Activated T-helper 1 cell treated with anti-CD3 and anti-CD28 coated beads, Interleukin-12 subunit alpha, Interleukin-12 subunit beta, Interleukin-2, Interleukin-4 antibody, amounts not matched to agents 30 ng/mL and 10 ng/mL and 1 ng/mL, durations not matched to agents 14 hours and 24 hours and 36 hours (primary cell): ENCODE measurements at places on chromosomes 2 and 18. TPM values are rescaled to one million over a fixed set of nuclear protein-coding genes. Genes with fewer than 3 reads are reported as not detected.

GRCh38 chr2:42043789-42044394 lies 3.9 kb upstream of the PKDCC start:
- DNase-seq: no peak

- DNase-seq: no peak
These were observed 86.3 kb downstream of the SPIRE1 start for GRCh38 chr18:12571630-12572029.

- DNase-seq: no peak
These were observed 1.1 kb downstream of the LRATD1 start for GRCh38 chr2:14633461-14634181.

DNA sequence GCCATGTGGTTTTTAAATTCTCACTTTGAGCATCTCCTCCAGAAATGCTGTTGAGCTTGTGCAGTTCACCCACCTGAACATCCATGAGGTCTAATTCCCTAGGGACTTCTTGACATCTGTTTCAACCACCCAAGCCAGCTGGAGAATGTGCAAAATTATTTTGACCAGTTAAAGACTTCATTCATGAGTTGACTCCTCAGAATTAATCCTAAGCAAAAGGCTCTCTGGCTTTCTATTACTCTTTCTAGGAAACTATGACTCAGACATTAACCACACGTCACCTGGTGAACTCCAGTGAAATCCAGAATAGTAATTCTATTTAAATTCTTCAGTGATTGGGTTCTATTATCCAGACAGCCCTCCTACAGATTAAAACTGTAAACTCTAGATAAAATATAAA lies 247.5 kb downstream of the NBAS start:
- DNase-seq: no peak

GRCh38 chr2:211085056-211085680 lies 528.8 kb downstream of the CPS1 start:
- no peak for DNase-seq

DNA sequence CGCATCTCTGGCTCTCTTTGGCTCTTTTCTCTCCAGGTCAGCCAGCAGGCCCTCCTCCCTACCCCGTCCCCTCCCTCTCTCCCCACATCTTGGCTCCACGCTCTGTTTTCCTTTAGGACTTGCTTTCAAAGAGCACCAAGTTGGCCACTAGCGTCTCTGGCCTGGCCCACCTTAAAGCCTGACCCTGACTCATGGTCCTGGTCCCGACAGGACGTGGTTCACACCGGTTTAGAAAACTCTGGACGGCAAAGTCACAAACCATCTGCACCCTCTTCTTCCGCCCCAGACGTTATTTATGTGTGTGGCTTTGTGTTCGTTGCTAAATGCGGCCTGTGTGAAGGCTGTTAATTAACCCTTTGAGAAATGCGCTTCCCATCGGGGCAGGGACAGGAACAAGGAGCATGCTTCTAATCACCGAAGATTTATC lies 169.0 kb upstream of the HAAO start:
- DNase-seq: no peak

DNA sequence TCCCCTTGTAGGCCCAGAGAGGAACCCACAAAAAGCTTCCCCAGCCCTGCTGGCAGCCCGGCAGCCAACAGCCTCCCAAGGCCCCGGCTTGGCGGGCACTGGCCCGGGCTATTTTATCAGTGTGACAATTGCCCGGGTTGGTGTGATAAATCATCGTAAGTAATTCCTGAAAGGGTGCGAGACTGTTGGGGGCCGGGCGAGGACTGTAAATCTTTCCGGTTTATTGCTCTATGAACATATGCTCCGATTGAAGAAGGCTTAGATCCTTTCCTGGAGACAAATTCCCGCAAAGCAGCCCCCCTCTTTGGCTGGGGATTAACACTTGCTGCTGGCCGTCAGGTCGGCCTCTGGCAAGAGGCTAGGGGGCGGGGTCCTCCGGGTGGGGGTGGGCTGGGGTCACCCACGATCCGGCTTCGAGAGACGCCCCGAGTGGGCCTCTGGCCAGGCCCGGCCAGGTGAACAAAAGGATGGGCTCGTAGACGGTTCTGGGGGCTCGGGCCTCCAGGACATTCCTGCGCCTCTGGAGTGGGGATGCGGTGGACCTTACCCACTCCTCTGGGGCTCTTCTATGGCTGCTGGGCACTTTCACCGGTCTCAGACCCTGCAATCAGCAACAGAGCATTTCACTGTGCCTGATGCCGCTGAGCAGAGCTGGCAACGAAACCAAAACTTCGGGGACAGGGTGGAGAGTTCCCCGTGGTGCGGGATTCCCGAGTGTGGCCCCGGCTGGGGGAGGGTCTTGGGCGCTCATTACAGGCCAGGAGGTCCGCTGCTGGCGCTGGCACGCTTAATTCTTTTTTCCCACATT lies 2.0 kb downstream of the HOXD3 start:
- no peak for DNase-seq

DNA sequence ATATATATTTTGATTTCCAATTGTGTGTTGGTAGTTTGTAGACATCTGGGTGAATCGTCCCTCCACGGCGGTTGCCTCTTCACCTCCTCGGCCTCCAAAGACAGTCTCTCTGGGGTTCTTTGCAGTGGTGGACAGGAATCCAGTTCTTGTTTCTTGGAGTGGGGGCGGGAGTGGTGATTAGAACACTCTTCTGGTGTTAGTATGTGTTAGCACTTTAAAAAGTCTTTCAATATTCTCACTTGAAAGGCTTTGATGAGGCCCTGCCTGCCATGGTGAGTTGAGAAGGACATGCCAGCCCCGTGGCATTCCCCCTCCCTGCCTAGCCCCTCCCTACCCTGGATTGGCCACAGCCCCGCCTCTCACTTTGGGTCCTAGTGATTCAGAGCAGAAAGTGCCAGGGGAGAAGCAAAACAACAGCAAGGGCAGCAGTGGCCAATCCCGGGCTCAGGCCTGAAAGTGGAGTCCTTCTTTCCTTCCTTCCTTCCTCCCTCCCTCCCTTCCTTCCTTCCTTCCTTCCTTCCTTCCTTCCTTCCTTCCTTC lies 316.8 kb upstream of the HS6ST1 start:
- no peak for DNase-seq

- no peak for DNase-seq
These were observed 27.6 kb upstream of the STAT1 start for GRCh38 chr2:191041418-191042161.

DNA sequence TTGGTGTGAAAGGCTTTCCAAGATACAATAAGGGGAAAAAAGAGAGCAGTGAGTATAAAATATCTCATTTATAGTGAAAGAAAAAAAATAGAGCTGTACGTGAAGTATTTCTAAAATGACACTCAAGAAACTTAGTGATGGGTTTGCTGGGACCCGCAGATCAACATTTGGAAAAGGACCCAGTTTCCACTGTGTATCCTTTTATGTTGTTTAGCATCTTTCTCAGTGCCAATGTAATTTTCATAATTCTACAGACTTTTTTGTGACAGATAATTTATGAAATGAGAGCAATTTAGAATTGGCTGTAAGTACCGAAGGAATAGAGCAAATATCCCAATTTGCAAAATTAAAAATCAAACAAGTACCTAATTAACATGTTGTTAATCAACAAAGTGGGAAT lies 116.9 kb downstream of the SH3BP4 start:
- no peak for DNase-seq

GRCh38 chr2:240455272-240455646 lies 19.8 kb downstream of the GPC1 start:
- no peak for DNase-seq

DNA sequence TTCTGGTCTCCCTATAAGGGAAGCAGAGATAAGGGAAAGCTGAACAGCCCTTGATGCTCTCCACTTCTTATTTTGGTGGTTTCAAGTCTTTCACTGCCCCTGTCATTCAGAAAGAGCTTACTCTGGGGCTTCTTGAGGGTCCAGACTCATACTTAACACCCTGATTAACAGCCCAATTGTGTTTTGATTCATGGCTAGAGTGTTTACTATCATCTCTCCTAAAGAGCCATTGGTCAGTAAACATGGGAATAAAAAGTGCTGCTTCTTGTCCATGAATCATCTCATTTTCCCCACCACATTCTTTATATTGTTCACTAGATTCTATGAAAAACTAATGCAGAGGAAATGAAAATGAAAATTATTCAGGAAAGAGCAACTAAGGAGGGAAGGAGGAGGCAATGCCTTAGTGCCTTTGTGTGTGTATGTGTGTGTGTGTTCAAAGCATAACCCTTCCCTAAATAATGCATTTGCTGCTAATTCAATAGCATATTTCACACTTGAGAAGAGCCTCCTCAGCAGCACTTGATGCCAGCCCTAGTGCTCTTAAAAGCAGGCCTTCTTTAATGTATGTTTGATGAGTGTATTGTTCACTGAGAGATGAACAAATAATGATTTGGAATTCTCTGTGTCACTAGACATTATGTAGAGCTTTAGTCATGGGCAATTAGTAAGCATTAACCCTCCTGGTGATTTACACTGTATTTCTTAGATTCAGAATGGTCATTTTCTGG lies 63.5 kb downstream of the DCC start:
- DNase-seq: no peak

DNA sequence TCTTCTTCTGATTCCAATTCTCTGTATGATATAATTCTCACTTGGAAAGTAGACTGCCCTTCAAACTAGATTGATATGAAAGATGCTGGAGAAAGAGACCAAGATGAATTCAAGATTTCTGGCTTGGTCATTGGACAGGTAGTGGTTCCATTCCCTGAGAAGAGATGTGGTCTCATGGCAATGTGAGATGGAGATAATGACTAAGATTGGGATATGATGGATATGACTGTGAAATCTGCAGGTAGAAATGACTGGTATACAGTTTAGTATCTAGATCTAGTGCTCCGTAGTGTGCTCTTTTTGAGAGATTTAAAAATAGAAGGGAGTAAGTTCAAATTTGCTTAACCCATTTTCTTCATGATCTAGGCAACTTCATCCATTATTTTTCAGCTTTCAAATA lies 425.4 kb upstream of the TRIB2 start:
- DNase-seq: no peak

DNA sequence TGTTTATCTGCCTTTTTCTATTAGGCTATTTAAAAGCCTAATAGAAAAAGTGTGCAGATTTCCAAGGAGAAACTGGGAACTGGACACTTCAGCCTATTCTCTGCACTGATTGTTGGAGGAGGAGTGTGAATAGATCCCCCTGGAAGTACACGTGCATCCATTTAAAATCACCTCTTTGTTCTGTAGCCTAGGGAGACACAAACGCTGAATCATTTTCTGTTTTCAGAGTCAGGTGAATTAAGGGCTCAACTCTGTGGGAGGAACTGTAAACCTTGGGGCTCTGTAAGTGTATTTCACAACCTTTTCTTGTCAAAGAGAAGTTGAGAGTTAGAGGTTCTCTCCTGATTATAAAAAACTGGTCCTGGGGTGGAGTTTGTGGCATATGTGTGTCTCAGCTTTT lies 159.7 kb downstream of the SPAG16 start:
- no peak for DNase-seq

DNA sequence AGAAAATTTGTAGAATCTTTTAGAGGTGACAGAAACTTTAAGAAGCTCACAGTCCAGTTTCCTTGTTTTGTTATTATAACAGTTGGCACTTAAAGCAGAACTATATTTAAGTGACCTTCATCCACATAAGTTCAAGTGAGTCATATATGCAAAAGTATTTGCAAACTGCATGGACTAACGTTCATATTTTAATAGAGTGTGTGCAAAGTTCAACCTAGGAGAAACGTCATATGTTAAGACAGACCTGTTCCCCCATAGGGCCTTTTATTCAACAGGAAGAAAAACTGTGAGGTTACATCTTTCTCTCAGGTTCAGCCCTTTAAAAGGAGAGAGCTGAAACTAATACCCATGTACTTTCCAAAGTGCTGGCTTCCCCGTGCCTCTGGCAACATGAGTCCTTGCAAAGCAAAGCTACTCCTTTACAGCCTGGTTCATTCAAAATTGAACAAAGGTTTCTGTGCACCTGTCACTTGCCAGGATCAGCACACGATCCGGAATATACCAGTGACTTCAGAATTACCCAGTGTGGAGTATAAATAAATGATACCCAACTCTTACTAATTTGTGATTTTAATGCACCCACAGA lies 280.0 kb upstream of the RAB12 start:
- no peak for DNase-seq

- DNase-seq: no peak
These were observed 97.9 kb upstream of the KLHL29 start for GRCh38 chr2:23286758-23287704.

- DNase-seq: no peak
These were observed 921.0 kb upstream of the SLC39A10 start for GRCh38 chr2:194735837-194736542.

DNA sequence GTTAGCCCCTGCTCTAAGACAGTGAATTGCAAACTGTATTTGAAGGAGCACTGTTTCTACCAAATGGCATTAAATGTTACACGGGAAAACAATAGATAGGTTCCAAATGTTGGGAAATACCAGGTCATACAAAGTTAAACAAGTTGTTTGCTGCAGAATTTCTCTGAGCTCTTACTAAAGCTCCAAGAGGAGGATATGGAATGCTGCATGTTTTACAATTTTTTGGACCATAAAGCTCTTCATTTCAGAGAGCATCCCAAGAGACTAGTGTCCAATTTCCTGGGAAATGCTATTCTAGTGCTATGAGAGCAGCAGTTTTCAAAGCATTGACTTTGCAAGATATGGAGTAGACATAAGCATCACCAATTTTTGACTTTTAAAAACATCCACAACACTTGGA lies 155.6 kb upstream of the CCDC68 start:
- no peak for DNase-seq

GRCh38 chr2:191738667-191739066 lies 60.7 kb downstream of the NABP1 start:
- no peak for DNase-seq

DNA sequence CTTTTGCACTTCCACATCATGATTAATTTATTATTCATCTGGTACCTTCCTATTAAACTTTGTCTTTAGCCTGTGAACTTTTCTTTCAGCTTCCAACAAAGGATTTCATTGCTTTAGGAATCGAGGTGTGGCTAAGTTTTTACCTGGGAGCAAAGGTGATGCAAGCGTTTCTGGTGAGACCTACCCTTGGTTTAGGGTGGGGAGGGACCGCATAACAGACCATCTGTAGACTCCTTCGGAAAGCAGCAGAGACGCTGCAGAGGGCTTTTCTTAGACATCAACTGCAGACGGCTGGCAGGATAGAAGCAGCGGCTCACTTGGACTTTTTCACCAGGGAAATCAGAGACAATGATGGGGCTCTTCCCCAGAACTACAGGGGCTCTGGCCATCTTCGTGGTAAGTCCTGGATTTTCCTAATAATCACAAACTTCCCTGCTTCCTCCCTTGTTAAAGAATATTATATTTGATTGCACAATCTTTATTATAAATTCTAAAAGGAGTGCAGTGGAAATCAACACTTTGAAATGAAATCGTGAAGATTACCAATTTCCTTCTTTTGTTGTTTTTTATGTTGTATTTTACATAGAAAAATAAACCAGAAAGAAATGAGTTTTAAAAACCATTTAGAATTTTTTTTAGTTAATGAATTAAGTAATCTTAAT lies at the start of gene DSG3:
Gene DSG3 (plus strand): TSS at position 212 of the 662 bp plus-strand sequence. CDS start 137 bp downstream, at position 349.
- no peak for DNase-seq

Gene AQP12A
- not detected in 2 replicates for total RNA-seq

Gene AFF3
- 1.7 and 2.4 TPM in 2 replicates for total RNA-seq

Gene FLACC1
- 0.23 and 1.1 TPM in 2 replicates for total RNA-seq

Gene PPP1R1C
- not detected in 2 replicates for total RNA-seq

Gene ALK
- not detected in 2 replicates for total RNA-seq

Gene HRH4
- 1.7 and 1.9 TPM in 2 replicates for total RNA-seq

Gene IL36G
- total RNA-seq: not detected in 2 replicates

Gene VWA3B
- total RNA-seq: not detected in 2 replicates

Gene VAMP5
- total RNA-seq: 31.7 and 40.0 TPM in 2 replicates

Gene CNTNAP5
- total RNA-seq: not detected in 2 replicates
